ENCODE measurements at places on chromosomes 12 and 14. TPM values are rescaled to one million over a fixed set of nuclear protein-coding genes. Genes with fewer than 3 reads are reported as not detected.

Gene ARHGEF40
- total RNA-seq: 36.3 TPM

Gene NKX2-1
- not detected for total RNA-seq

Gene CLEC9A
- not detected for total RNA-seq

Gene ACOT6
- not detected for total RNA-seq

Gene IL31
- not detected for total RNA-seq

Gene PLEKHG7
- not detected for total RNA-seq

Gene PARPBP
- total RNA-seq: 3.7 TPM

Gene USP44
- total RNA-seq: 0.49 TPM

Gene AQP6
- total RNA-seq: not detected

Gene BCL11B
- total RNA-seq: 11.5 TPM

Gene SIX6
- not detected for total RNA-seq

Gene AJUBA
- 21.9 TPM for total RNA-seq

Gene CCDC177
- total RNA-seq: not detected

Gene NINJ2
- 23.8 TPM for total RNA-seq

Gene KRT75
- not detected for total RNA-seq

Gene SLCO1B3
- not detected for total RNA-seq

Gene RAD9B
- total RNA-seq: not detected

Gene HOXC11
- total RNA-seq: not detected

Gene FAM181A
- total RNA-seq: not detected

Gene OTUB2
- total RNA-seq: 1.7 TPM

Gene CCDC196
- not detected for total RNA-seq

Gene LRTM2
- not detected for total RNA-seq

Gene TCL1A
- total RNA-seq: not detected

Gene TMPRSS12
- not detected for total RNA-seq

Gene SERPINA12
- total RNA-seq: 8.6 TPM

Gene TPPP2
- total RNA-seq: not detected

Gene TAS2R50
- 2.9 TPM for total RNA-seq

Gene CCDC60
- not detected for total RNA-seq

Gene OR4E2
- not detected for total RNA-seq
